Smooth muscle cell of the pulmonary artery (primary cell): ENCODE measurements at places on chromosomes 1 and 21. TPM values are rescaled to one million over a fixed set of nuclear protein-coding genes. Genes with fewer than 3 reads are reported as not detected.

The RPTN gene
- total RNA-seq, result not detected in 2 replicates

The OR2T29 gene
- not detected in 2 replicates for total RNA-seq

The TMEM50A gene
- 66.5 and 144 TPM in 2 replicates for total RNA-seq

The FAM229A gene
- total RNA-seq, result 0.98 and 1.1 TPM in 2 replicates

The AIM2 gene
- not detected in 2 replicates for total RNA-seq

The AMPD1 gene
- total RNA-seq, result not detected in 2 replicates

The PLPPR5 gene
- total RNA-seq, result not detected in 2 replicates

The FCER1G gene
- not detected in 2 replicates for total RNA-seq

The TRAF3IP3 gene
- total RNA-seq, result not detected in 2 replicates

The S100A8 gene
- total RNA-seq, result not detected in 2 replicates

The PADI4 gene
- total RNA-seq, result not detected in 2 replicates

The ACBD6 gene
- total RNA-seq, result 40.7 and 42.8 TPM in 2 replicates

The VASH2 gene
- 0.03 and 0.26 TPM in 2 replicates for total RNA-seq

The PGLYRP4 gene
- not detected in 2 replicates for total RNA-seq

The SPRR3 gene
- total RNA-seq, result not detected in 2 replicates

The CFHR5 gene
- not detected in 2 replicates for total RNA-seq

The S1PR1 gene
- 3.7 and 9.1 TPM in 2 replicates for total RNA-seq

The SV2A gene
- 13.6 and 27.3 TPM in 2 replicates for total RNA-seq

The CRNN gene
- not detected in 2 replicates for total RNA-seq

The NOS1AP gene
- total RNA-seq, result 0.20 TPM in 1 of 2 replicates, not detected in the other

The S100A14 gene
- 0.13 TPM in 1 of 2 replicates, not detected in the other for total RNA-seq

The C4BPA gene
- total RNA-seq, result not detected in 2 replicates

The PDC gene
- 0.07 TPM in 1 of 2 replicates, not detected in the other for total RNA-seq

The DIRAS3 gene
- total RNA-seq, result 3.3 and 8.8 TPM in 2 replicates

The ATAD3B gene
- total RNA-seq, result 5.7 and 21.3 TPM in 2 replicates

The AMY1B gene
- not detected in 2 replicates for total RNA-seq

The TIAM1 gene
- 2.8 and 3.8 TPM in 2 replicates for total RNA-seq

The LGR6 gene
- total RNA-seq, result not detected in 2 replicates

The MFSD2A gene
- total RNA-seq, result 1.4 and 5.2 TPM in 2 replicates

The HCRTR1 gene
- total RNA-seq, result not detected in 2 replicates

The TINAGL1 gene
- total RNA-seq, result 133 and 442 TPM in 2 replicates

The MSH4 gene
- 0.33 and 0.52 TPM in 2 replicates for total RNA-seq

The ERO1B gene
- total RNA-seq, result 2.8 and 4.2 TPM in 2 replicates

The SYPL2 gene
- total RNA-seq, result 0.56 and 0.91 TPM in 2 replicates

The CDK18 gene
- 6.4 and 11.1 TPM in 2 replicates for total RNA-seq

The SLC6A17 gene
- total RNA-seq, result 0.33 and 0.79 TPM in 2 replicates

The SELL gene
- total RNA-seq, result 0.39 TPM in 1 of 2 replicates, not detected in the other

The SHE gene
- 0.07 TPM in 2 replicates for total RNA-seq

The SAMD11 gene
- total RNA-seq, result 1.9 and 19.5 TPM in 2 replicates

The GBP6 gene
- total RNA-seq, result not detected in 2 replicates

The TTLL10 gene
- total RNA-seq, result not detected in 2 replicates

The HSD3B2 gene
- total RNA-seq, result not detected in 2 replicates

The BSND gene
- total RNA-seq, result not detected in 2 replicates

The DNMT3L gene
- not detected in 2 replicates for total RNA-seq

The OR2M3 gene
- not detected in 2 replicates for total RNA-seq

The TP73 gene
- total RNA-seq, result 0.07 TPM in 1 of 2 replicates, not detected in the other

The LRRC8B gene
- total RNA-seq, result 0.89 and 0.98 TPM in 2 replicates

The PAX7 gene
- not detected in 2 replicates for total RNA-seq

The LCE2C gene
- not detected in 2 replicates for total RNA-seq

The TACSTD2 gene
- total RNA-seq, result 0.13 and 0.26 TPM in 2 replicates

The ACTA1 gene
- not detected in 2 replicates for total RNA-seq

The OPTC gene
- not detected in 2 replicates for total RNA-seq

The ECE1 gene
- 240 and 410 TPM in 2 replicates for total RNA-seq

The KAZN gene
- 3.6 and 10.6 TPM in 2 replicates for total RNA-seq

The OPRD1 gene
- total RNA-seq, result under 0.01 and 0.13 TPM in 2 replicates

The NECTIN4 gene
- total RNA-seq, result 0.07 and 0.13 TPM in 2 replicates

The BGLAP gene
- 0.26 and 0.50 TPM in 2 replicates for total RNA-seq
